ENCODE measurements at places on chromosomes 7 and 10.

DNA sequence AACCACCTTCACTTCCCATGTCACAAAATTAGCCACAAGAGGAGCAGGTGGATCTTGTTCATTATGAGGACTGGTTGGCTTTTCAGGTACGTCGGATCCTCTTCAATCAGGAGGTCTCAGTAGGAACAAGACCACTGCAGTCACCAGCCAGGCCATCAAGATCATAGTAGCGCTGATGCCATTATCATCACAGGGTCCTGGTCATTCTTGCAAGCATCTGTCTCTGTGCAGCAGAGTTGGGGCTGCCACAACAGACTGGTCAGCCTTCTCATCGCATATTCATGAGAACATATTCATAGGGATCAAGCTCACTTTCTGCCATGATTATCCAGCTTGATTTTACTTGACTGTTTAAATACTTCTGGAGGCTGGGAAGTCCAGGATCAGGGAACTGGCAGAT, 67.1 kb downstream of the ADCYAP1R1 start:
- no peak for DNase-seq

GRCh38 chr7:159033956-159034355, 110.7 kb downstream of the VIPR2 start:
- no peak for DNase-seq

GRCh38 chr10:87864496-87865059, 1.2 kb downstream of the PTEN start:
- DNase-seq = no peak

DNA sequence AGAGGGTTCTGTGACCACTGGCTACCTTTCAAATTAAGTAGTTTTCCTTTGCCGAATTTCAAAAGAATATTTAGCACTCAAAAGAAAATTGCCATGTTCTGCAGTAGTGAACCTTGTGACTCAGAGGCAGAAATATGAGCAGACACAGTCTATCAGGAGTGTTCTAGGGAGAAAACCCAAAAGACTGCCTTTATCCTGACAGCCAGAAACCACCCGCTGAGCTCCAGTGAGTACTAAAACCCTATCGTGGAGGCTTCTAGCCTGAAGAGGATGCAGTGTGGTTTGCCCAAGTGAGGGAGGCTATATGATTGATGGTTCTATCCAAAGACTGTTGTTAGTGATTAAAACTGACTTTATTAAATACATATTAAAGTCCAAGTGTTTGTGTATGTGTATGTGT, 21.9 kb downstream of the CHRM2 start:
- no peak for DNase-seq

DNA sequence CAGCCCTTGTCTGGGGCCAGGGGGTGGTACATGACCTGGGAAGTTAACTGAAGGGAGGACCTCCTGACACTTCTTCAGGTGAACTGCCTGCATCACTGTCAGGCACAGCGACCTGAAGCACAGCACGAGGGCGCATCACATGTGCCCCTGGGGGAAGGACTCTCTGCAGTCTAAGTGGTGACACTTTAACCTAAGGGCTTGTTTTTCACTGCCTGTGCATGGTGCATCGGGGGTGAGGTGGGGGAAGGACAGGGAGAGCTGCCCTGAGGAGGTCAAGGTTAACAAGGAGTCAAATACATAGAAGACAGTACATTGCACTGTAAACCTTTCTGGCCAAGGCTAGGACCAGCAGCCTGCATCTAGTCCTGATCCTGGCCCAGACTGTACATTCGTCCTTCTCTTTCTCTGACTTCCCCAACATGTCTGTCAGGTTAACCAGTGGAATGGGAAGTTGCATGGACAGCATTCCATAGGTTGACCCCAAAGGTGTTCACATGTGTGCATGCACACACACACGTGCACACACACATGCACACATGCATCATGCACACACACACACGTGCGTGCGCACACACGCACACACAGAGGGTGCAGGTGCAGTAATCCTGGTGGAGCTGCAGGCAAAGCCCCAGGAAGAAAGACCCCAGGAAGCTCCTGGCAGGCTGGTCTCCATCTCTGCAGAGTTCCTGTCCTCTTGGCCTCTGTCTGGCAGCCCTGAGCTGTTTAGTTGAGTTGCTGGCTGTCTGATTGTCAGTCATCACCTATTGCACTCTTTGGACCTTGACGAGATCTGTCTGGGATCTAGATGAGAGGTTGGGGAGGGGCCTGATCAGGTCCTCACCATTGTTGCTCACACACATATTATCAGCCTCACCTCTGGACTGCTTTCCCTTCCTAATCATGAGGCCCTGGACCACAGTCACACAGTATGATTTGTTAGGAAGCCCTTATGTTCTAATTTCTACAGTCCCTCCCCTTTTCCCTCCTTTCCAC, 37.8 kb downstream of the WDFY4 start:
- DNase-seq = no peak

DNA sequence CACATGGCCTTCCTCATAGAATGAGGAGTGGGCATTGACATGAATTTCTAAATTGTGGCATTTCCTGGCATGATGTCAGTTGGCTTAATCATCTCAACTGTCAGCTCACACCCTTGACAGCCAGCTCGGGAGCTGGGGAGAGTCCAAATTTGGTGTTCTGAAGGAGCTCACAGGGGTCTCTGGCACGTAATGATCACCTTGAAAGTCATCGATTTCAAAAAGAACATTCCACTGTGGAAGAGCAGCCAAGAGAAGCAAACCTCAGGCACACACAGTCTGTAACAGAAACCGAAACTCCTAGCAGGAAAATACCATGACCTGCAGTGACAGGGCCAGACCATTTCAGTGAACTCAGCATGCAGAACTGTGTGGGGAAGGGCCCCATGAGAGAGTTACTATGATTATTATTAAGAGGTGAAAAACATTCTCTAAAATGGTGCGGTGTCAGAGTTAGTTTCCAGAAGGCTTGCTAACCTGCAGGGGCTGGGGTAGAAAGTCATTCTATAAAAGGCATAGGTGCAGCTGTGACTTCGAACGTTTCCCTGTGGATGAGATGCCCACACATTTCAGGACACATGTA, 26.4 kb upstream of the KLF6 start:
- DNase-seq = no peak

DNA sequence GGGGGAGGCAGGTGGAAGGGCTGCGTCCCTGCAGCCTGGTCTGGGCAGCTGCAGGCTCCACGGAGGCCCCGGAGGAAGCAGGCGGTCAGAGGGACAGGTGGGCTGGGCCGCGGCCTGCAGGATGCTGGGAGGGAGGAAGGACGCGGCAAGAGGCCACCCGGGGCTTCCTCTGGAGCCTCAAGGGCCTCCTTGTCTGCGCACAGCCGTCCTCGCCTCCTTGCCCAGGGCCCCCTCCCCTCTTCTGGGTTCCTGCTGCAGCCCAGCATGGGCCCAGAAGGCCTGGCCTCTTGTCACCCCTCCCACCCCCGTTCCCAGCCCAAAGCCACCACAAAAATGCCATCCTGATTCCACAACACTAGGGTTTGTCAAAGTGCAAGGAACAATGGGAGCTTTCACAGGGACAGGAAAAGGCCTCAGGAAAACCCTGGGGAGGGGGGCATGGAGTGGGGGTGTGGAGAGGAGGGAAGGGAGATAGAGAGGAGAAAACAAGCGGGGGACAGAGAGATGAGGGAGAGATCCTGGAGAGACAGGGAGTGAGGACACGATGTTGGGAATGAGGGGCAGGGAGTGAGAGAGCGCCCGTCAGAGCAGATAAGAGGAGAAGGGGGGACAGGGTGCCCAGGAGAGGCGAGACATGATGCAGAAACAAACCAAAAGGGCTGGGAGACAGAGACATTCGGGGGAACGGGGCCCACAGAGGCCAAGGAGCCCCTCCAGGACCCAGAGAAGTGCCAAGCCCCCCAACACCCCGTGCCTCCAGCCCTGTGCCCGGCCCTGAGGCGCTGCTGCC, 41.8 kb downstream of the ZCCHC24 start:
- DNase-seq = no peak

- no peak for DNase-seq
Observed at GRCh38 chr7:73683788-73684693, 644 bp downstream of the BUD23 start.

GRCh38 chr7:36021917-36022550, 131.0 kb upstream of the EEPD1 start:
- no peak for DNase-seq

DNA sequence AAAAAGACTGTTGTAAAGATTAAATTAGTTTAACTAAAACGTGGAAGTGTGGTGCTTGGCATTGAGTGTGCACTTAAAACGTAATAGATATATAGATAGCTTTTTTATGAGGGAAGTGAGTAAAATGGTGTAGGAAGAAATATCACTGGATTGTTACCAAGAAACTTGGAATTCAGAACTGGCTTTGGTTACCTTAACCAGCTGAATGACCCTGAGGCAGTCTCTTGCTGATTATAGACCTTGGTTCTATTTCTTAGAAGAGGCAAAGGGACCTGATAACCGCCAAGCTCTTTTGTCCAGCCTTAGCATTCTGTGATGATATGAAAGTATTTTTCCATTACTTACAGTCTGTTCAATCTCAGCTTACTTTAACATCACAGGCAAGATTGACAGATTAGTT, 3.8 kb downstream of the REEP3 start:
- no peak for DNase-seq

DNA sequence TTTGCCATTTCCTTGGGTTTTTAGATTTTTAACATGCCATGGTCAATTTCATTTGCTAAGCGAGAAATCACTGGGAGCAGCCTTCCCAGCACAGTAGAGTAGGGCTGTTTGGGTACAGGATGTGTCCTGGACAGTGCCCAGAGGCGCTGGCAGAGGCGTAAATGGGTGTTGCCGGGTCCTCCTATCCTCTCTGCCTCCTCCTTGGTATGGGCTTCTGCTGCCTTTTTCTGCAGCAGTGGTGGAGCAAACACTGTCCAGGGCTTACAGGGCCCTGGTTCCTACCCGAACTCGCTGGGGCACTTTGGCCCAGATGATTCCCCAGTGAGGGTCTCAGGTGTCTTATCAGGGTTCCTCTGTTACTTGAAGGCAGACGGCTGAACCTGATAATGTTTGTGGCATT, 298.3 kb downstream of the RPS24 start:
- DNase-seq = no peak

DNA sequence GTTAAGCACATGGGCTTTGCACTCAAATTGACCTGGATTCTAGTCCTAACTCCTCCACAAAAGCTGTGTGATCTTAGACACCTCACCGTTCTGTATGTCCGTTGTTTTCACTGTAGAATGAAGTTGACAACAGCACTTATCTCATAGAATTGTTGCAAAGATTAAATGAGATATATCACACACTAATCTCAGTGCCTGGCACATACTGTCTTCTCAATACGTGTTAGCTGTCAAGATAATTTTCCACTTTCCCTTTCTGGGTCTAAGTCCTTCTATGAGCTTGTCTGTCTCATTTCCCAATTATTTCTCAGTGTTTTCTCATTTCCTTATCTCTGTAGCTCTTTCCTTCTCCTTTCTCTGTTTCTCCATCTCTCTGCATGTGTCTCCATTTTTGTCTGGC, 296.6 kb downstream of the KCNMA1 start:
- no peak for DNase-seq

DNA sequence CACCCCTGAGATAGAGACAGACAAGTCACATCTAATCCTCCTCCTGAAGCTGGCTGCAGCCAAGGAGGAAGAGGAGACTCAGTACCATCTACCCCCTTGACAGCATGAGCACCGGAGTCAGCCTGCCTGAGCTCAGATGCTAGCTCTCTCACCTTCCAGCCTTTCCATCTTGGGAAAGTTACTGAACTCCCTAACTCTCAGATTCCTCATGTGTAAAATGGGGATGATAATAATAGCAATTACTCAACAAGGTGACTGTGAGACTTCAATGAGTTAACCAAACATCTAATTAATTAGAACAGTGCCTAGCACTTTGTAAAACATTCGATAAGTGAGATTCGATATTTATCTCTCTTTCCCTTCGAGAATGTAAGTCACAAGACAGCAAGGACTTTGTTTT, 6.4 kb downstream of the KDM7A start:
- no peak for DNase-seq

DNA sequence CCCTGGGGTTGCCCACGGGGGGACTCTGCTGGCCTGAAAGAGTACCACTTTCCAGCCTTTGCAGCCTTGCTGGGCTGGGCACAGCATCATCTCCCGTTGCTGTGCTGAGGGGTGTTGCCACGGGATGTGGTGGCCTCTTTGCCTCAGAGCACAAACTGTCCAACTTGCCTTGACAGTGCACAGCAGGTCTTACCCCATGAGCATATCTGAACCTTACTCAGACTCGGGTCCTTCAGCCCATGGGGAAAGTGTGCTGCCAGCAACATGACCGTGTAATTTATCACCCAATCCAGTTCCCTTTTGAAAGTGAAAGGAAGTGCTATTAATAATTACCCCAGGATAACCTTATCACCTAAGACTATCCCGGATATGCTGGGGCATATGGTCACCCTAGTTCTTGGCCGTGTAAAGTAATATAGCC, 46.8 kb downstream of the TBXAS1 start:
- DNase-seq = no peak

DNA sequence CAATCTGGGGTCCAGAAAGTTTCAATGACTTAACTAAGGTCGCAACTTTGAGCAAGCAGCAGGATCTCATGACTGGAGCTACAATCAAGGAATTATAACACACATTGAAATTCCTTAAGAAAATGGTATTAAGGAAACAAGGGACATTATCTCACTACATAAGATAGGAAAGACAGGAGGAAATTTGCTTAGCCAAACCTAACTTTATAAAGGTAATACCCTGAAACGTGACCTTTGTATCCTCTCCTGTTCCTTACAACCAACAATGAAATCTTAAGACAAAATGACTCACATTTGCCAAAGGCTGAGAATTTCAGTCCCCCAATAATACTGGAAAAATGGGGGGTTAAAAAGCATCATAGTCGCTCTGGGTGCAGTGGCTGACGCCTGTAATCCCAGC, 218.9 kb upstream of the LYZL1 start:
- DNase-seq = no peak

DNA sequence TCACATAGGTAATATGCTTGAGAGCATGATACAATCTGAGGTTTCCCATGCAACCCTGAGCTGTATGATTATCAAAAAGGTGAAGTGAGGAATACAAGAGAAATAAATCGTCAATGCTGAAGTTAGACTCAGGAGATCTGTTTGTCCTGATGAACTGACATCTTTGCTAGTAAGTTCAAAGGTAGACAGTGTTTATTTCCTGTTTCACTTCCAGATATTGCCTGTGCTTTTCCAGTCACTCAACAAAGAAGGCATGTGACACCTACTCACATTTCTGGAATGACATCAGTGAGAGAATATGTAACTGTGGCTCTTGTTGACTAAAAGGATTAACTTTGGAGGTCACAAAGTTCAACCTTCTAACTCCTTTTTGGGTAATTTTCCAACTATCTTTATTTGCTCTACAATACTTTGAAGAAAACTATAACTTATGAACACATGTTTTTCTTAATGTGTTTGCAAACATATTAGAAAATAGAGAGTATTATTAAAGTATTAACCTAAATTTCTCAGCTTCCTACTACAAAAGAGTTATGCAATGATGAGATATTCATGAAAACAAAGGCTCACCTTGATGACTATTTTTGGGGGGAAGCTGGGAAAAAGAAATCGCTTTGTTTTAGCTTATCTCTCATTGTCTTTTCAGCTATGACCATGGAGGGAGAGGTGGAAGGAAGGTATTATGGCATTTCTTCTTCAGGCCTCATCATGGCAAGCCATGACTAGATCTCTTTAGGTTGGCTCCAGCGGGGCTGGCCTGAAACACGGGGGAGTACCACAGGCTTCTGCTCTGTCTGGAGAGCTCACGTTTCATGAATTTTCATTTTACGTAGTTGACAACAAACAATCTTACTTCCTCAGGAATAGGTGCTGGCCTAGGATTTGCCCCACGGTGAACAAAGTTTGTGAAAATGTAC, 214.7 kb upstream of the SLC26A5 start:
- DNase-seq = no peak

Measured in T-helper 9 cell (primary cell).